Stromal cell of bone marrow (primary cell): ENCODE measurements at places on chromosomes 3 and 15.

GRCh38 chr3:61055447-61055846 lies 195.8 kb downstream of the FHIT start:
- DNase-seq = no peak

DNA sequence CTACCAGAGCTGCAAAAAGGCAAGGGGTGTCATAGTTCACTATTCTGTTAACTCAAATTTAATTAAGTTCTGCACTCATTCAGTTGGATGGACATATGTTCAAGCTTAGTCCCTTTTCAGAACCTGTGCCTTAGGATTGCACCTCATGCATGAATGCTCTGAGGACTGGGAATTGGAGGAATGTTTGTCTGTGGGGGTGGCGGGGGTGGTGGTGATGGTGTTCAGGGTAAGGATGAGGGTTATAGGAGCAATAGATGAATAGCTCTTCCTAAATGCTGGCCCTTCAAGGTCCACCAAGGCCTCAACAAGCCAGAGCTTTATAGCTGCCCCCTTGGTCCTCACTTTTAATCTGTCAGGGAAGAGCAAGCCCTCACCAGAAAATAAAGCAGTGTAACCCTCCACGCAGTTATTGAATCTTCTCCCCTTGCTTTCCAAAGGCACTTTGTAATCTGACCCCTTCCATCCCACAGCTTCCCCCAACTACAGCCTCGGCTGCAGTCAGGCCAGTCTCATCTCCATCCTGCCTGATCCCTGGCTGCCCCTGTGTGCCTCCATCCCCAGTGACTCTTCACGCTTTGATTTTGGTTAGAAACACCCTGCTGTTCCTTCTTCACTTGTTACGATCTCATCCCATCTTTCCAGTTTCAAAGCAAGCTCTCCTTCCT lies 221.6 kb upstream of the LMCD1 start:
- DNase-seq = no peak

DNA sequence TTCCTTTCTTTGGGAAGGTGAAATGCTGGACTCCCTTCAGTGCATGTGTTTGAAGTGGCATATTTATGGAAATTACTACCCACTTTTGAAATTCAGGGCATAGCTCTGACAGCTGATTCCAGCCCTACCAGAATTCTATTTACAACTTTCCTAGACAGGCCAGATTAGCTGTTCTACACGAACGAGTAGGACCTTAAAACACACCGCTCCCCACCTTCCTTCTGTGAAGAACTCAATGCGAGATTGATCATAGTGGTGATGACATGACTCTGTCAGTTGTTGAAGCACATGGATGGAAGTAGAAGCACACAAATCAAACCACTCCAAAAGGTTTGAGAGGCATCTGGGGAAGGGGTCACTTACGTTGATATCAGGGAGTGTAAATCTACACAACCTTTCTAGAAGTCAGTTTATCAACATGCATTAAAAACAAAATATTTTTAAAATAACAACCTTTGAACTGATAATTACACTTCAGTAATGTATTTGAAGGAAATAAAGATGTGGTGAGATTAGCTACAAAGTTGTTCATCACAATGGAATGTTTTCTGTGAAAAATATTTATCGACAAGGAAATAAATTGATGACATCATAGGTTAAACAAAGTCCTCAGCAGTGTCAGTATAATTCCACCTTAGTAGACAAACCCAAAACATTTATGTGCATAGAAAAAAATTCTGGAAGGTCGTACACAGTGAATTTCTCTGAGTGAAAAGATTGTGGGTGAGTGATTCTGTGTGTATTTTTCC lies 29.8 kb downstream of the RARB start:
- DNase-seq = no peak

DNA sequence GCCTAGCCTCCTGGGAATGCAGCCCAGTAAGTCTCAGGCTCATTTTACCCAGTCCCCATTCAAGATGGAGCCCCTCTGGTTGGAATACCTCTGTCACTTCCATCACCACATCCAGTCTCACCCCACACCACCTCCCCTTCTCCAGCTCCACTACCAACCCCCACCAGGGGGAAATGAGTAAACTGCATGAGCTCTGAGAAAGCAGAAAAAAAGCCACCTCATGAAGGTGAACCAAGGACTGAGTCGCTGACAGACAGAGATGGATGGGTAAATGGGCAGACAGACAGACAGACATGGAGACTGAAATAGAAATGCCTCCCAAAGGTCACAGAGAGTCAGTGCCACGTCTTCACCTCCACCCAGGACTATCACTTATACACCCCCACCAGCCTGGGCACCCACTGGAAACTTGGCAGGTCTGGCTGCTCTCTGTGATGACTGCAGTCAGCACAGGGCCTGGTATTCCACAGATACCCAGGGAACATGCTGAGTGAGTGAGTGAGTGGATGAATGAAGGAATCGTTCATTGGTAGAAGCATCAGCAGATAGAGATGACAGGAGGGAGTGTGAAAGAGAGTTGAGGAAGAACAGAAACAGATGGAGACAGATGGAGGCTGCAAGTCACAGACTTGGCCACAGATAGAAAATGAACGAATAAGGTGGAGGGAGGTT lies 4.9 kb upstream of the LOXL1 start:
- no peak for DNase-seq

DNA sequence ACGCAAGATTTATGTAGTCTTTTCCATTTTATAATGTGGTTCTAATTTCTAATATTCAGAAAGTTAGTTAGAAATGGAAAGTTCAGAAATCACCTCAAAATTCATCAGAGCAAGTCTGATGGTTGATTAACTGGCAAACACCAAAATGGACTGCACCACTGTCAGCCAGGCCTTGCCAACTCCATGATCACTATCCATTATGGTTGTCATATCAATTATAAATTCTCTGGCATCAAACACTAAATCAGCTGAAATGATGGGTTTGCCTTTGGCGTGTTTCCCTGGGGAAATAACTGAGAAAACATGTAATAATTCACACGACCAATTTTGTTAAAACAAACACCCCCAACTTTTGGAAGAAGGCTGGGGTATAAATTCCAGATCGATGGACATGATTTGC lies 219.4 kb downstream of the CDIN1 start:
- no peak for DNase-seq

GRCh38 chr3:32584660-32585059 lies 14.0 kb upstream of the DYNC1LI1 start:
- DNase-seq = no peak

- DNase-seq = no peak
Observed at GRCh38 chr15:25052191-25052999, 97.6 kb downstream of the SNRPN start.

DNA sequence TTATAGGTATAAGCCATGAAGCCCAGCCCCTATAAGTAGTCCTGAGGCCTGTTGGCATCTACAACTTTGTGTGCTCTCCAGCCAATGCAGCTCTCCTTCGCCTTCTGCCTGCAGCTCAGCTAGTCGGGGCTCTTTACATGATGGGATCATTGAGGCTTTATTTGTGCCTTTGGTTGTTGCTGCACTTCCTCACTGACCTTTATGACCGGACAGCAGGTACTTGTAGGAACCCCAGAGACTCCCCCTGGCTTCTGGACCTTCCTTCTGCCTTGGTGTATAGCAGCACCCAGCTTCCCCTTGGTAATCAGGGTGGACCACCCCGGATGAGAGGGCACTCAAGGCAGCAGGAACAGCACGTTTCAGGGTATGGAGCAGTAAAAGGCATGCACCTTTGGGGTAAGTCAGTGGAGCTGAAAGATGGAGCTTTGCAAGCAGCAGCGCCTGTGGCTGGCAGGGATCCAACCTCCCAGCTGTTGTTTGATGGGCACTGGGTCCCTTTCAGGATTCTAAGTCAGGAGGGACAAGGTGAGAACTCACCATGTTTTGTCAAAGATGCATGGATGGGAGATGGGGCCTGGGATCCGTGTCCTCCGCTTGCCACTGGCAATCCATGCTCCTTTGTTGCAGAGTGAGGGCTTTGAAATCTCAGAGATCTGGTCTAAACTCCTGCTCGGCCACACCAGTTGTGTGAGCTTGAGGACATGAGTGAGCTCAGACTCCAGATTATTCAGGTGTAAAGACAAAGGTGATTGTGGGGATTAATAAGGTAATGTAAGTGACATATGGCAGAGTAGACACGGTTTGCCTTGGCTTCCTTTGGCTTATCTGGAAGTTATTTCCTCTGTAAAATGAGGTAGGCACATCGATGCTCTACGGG lies 65.1 kb upstream of the KLF13 start:
- no peak for DNase-seq

- DNase-seq = peak; percentile 66
Observed at GRCh38 chr15:89114990-89115389, 26.7 kb downstream of the ABHD2 start.

DNA sequence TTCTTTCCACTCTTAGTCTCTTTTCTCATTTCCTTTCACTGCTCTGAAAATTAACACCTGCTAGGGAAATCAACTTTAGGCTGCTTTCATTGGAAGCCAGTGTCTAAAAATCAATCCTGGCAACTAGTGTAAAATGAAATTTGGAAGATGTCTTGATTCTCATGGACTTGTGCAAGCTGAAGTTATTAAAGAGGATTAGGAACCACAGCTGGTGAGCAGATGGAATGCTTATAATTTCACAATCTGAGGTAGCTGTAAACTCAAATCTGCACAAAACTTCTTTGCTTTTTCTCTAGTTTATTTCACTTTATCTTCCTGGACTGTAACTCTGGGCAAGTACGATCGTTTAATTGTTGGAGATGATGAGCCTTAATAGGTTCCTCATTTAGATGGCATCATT lies 175.6 kb downstream of the GHSR start:
- DNase-seq = no peak

GRCh38 chr3:157906627-157907026 lies 199.6 kb downstream of the SHOX2 start:
- DNase-seq = peak; percentile 6

DNA sequence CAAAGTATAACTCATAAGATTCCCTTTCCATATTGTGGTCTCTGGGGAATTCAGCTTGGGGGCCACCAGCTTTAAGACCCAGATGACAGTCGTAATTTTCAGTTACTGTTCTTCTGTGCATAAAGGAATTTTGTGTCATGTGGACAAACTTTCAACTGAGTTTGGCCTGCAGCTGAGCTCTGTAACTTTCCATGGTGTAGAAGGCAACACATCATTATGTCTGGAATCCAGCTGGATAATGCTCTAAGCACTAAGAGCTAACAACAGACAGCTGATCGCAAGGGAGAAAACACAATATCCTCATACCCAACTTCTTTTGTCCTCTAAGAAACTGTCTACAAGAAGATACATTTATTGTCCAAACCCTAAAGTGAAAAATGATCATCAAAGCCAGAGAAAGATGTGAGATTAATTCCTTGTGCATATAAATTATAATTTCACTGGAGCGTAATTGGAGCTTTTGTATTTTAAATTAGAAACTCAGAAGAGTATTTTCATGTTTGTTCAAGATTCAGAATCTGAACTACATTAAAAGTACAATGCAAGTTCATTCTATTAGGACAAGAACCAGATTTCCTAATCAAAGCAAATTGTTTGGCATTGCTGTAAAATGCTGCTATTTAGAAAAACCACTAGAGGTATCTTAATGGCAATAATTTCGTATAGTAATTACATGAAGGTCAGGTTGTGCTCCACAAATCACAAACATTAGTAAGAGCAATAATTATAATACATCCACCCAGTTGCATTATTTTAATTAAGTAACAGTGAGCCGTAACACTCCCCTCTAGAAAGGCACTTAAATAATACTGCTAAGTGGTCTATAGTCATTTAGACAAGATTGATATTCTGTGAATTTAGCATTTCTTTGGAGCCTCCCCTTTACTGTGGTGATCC lies 218.8 kb downstream of the ATP8B4 start:
- DNase-seq = no peak

DNA sequence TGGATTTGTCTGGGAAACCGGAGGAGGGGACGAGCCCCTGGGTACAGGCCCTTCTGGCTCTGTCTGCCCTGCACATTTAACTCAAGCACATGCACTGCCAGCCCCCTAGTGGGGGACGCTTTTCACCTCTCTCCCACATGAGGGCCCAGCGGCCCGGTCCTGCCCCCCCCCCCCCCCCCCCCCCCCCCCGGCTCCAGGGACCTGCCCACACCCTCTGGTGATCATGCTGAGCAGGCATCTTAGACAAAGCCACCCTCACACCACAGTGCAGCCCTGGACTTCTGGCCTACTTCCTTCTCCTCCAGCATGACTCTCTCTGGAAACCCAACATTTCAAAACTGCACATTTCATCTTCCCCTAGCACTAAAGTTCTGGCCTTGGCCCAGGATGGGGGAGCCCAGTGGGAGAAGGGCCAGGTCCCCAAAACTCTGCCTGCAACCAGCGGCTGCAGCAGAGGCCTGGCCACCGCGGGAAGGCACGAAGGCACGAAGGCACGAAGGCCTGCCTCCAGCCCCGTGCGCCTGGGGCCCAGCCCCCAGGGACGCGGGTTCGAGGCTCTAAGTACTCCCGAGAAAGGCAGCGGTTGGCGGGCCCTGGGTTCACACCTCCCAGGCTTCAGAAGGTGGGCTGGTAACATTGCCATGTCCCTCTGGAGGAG lies 14.1 kb downstream of the KLF15 start:
- DNase-seq = no peak

DNA sequence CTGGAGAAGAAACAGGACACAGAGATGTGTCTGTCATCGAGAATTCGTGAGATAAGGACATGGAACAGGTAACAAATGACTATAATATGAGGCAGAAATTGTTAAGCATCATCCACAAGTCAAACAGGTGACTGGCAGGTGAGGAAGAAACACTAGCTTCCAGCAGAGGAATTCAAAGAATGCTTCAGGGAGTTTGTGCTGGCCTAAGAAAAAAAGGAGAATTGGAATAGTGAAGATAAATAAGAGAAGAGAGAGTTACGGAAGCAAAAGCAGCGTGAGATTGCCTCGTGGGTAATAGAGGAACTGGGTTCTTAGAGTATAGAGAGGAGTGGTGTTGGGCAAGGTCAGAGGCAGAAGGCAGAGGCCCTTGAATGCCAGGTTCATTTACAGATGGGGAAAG lies 22.9 kb upstream of the FGF12 start:
- no peak for DNase-seq

DNA sequence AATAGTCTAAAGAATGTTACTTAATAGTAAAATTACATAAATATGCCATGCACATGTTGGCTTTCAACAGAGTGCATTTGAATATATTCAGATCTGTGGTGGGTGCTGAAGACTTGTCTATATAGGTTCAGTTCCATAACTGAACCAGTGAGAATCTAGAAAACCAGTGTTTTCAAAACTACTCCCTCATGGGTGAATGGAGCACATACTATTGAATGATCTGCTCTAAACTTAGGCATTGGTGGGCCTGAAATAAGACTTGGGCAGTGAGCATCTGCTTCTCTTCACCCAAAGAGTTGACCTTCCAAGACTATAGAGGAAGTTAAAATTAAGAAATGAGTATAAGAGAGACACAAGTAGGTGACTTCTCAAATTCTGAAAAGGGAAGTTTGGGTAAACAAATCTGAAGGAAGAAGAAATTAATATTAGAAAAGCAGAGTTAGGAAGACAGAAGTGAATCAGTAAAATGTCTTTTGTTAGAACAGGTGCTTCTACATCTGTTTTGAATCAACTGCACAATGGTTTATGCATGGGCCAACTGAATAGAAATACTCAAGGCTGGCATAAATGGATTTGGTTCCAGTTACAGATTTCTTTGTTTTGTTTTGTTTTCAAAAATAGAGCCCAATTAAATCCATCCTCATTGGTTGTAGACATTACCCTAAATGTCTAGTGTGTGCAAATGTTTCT lies 19.3 kb downstream of the ALCAM start:
- no peak for DNase-seq
